CD4-positive, alpha-beta T cell treated with Interleukin-2 at 100 ng/mL for 4 hours (primary cell): ENCODE measurements at places on chromosomes 5 and 9.
A peak's percentile ranks its signal among the peaks of the same experiment; 100 is the strongest.

GRCh38 chr5:171488876-171489275, 69.4 kb downstream of the FGF18 start:
- DNase-seq = no peak

DNA sequence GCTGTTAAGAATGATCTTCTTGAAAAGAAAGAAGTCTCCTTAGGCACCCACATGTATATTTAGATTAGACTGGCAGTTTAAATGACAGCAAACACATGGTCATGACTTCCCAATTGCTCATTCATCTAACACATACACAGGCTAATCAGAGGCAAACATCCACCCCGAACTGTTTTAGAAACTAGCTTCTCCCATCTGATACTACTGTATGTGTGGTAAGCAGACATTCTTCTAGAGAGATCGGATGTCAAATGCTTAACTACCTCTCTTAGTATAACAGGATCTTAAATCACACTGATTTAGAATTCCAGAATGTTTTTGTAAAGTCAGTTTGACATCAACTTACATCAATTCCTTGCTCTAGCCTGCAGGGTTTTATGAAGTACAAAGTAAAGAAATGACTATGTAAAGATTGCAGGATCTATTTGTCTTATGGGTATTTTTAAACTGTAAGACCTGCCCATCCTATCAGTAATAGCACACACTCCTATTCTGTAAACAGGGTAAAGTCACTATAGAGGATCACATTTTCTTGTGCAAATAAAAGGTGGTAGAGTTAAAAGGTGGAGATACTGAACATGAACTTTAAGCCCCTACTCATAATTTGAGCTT, 239.7 kb downstream of the MLLT3 start:
- DNase-seq = no peak

DNA sequence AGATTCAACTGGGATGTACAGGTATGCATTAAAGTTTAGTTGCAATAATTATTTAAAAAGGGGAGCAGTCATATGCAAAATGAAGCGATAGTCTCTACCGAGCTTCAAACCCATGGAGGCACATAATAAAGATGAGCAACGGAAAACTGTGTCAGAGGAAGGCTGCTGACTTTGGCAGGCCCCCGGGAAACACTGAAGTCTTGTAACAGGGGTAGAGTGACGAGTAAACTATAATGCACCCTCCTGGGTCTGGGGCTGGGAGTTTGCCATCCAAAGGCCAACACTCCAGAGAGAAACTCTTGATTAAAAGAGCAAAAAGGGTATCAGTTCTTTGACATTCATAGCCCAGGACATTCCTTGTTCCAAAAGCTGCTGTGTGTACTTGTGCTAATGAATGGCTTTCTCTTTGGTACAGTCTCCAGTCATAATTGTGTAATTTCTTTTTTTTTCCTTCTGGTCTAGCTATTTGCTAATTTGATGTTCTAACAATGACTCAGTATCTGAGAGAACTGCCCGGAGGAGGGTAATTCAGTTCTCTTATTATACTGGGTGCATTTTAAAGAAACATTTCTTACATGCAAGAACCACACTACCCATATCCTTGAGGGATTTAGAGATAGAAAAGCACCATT, 59.2 kb downstream of the TNC start:
- no peak for DNase-seq

- DNase-seq = no peak
Measured at GRCh38 chr9:88998503-88998902, 7.2 kb downstream of the S1PR3 start.

DNA sequence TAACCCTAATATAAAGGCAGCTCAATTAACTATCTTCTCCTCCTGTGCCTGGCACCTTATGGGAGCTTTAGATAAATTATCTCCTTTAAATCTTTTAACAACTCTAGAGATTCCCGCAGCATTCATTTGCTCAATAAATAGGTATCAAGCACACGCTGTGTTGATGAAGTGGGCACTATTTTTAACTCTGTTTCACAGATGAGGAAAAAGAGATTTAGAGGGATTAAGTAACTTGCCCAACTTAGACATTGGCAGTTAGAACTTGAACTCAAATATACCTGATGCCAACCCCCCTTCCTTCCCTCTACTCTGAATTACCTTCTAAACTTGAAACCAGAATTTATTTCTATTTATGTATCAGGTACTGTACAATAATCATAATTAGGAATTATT, 112.4 kb downstream of the SH3TC2 start:
- no peak for DNase-seq

GRCh38 chr5:54548565-54548964, 31.0 kb downstream of the SNX18 start:
- no peak for DNase-seq

GRCh38 chr9:75001719-75002421, 26.2 kb downstream of the CARNMT1 start:
- peak; percentile 83 for DNase-seq

DNA sequence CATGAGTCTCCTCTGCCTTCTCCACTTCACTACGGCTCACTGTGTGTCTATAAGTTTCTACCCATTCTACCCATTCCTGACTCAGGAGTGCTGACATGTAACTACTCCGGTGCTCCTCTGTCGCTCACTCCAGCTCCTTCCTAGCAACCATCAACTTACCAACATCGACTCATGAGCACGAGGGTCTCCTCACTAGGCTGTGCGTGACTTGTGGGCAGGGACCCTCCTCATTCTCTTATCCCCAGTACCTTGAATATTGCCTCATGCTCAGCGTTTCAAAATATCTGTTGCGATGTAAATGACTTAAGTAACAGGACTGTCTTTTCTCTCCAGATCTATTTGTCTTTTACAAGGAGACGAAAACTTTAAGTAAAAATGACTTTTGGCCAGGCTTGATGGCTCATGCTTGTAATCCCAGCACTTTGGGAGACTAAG, 73.1 kb downstream of the BASP1 start:
- DNase-seq = no peak

GRCh38 chr5:148343046-148343407, 7.7 kb downstream of the SPINK9 start:
- no peak for DNase-seq

DNA sequence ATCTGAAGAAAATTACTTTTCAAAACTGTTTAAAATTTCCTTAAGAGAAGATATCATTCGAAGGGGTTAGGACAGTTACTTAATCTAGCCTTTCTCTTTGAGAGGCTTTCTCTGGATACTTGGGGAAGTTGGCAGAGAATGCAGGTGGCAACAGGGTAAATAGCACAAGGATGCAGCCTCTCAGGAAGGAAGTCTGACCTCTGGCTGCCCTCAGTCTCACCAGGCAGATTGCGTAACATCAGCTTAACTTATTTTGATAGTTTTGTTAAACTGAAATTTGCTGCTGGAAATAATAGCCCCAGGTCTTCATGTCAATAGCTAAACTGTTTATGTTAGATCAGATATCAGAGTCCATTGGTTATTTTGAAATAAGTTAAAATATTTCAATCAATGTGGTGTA, 20.4 kb downstream of the CCDC192 start:
- no peak for DNase-seq

DNA sequence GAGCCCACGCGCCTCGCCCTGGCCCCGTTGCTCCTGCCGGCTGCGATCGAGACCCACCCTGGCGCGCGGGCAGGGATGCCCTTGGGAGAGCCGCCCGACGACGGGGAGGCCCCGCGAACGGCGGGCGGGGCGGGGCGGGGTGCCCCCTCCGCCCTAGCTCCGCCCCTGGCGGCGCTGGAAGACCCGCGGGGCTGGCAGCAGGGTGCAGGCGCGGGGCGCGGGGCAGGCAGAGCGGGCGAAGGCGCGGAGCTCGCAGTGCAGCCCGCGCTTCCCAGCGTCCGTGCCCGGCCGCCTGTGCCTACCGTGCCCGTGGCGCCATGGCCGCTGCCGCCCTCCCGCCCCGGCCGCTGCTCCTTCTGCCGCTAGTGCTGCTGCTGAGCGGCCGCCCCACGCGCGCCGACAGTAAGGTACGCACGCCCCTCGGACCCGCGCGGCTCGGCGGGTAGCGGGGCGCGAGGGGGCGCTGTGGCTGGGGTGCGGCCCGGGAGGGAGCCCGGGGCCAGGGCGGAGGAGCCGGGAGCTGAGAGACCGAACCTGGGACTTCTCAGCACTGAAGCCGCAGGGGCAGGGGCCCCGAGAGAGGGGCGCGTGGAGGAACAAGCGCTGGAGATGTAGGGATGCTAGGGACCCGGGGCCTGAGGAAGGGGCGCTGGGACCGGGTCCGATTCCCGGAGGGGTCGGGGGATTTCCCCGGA, at the start of gene OLFML2A:
Gene OLFML2A, plus strand, starts transcription at position 180 of the 695 bp plus-strand sequence. Its CDS starts 138 bp downstream, at position 318.
- no peak for DNase-seq

GRCh38 chr9:129280236-129280622, 102.2 kb upstream of the IER5L start:
- DNase-seq = no peak

GRCh38 chr9:20197976-20198685, 409.3 kb upstream of the SLC24A2 start:
- no peak for DNase-seq

- DNase-seq = no peak
Measured at GRCh38 chr5:66789434-66789833, 193.2 kb downstream of the MAST4 start.

DNA sequence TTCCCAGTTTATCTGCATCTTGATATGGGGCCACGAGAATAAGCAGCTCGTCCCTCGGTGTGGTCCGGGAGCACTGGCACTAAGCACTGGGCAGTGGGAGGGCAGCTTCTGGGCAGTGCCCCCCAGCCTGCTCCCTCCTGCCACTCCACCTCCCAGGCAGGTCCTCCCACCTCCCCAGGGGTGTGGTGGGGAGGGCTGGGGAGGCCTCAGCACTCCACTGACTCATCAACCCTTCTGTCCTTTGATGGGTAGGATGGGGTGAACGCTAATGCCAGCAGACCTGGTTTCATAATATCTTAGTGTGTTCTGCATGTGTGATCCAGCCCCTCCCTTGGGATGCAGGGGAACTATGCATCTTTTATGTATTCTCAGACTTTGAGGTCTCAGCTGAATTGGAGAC, 62.2 kb upstream of the GNE start:
- no peak for DNase-seq

GRCh38 chr5:35009657-35010056, 38.1 kb downstream of the AGXT2 start:
- no peak for DNase-seq

DNA sequence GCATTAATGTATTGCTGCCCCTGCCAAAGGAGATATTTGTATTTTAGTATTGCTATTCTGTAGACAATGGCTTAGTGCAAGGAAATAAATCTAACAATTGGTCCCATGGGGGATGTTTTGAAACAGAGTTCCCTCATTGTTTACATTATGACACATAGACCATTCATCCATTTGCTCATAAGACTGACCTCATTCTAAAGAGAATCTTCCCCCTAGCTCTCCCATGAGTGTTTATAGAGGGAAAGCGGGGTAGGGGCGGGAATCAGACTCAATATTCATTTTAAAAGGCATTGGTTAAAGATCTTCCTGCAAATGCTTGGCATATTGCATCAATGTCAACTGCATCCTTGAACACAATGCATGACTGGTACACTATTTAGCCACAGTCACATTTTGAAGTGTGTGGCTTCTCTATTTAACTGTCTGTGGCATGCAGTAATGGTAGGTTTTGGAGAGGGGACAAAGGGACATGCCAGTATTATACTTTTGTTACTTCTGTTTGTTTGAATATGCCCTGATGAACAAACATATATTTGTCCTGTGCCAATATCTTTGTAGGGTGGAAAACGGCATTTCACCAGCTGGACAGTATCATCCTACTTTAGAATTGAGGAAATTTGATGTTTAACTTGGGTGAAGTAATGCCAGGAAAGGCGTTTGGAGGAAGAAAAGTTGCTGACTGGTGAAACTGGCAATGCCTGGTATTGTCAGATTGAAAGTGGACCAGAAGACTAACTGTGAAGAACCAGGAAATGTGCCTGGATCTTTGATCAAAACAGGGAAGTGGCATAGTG, 84.1 kb upstream of the MEGF10 start:
- no peak for DNase-seq

DNA sequence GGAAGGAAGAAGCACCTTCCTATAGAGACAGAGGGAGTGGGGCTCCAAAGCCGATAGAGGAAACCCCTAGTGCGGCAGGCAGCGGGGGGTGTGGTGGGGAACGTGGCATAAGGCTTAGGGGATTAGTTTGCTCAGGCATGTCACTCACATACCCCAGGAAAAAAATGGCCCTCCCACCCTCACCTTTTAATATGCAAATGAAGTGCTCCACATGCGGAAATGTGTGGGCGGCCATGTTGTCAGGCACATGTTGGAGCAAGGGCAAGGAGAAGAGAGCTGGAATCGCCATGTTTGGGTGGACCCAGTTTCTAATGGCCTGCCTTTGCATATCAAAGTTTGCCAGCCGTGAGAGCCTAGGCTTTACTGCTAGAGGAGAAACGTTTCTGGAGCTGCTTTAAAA, 758.8 kb downstream of the NR2F1-AS1 start:
- DNase-seq = no peak
